ENCODE measurements at places on chromosomes 16 and 17. TPM values are rescaled to one million over a fixed set of nuclear protein-coding genes. Genes with fewer than 3 reads are reported as not detected.

Gene CA7
- not detected for total RNA-seq

Gene CACNG5
- not detected for total RNA-seq

Gene NTN1
- total RNA-seq = 0.26 TPM

Gene TRAPPC1
- total RNA-seq = 80.7 TPM

Gene MYH13
- total RNA-seq = not detected
